ENCODE measurements at places on chromosomes 7 and 10. TPM values are rescaled to one million over a fixed set of nuclear protein-coding genes. Genes with fewer than 3 reads are reported as not detected.

The FFAR4 gene
- 44.2 TPM for total RNA-seq

The PPP3CB gene
- total RNA-seq = 34.2 TPM

The NMT2 gene
- 12.4 TPM for total RNA-seq

GRCh38 chr10:19250546-19250945 lies 201.9 kb downstream of the MALRD1 start:
- no peak for DNase-seq

GRCh38 chr7:148395352-148395811 lies 195.2 kb upstream of the C7orf33 start:
- DNase-seq = no peak

- DNase-seq = no peak
Measured at GRCh38 chr7:95905167-95905566, 132.8 kb downstream of the DYNC1I1 start.

- peak; percentile 18 for DNase-seq
Measured at GRCh38 chr7:75982306-75983064, 11.9 kb downstream of the TMEM120A start.

DNA sequence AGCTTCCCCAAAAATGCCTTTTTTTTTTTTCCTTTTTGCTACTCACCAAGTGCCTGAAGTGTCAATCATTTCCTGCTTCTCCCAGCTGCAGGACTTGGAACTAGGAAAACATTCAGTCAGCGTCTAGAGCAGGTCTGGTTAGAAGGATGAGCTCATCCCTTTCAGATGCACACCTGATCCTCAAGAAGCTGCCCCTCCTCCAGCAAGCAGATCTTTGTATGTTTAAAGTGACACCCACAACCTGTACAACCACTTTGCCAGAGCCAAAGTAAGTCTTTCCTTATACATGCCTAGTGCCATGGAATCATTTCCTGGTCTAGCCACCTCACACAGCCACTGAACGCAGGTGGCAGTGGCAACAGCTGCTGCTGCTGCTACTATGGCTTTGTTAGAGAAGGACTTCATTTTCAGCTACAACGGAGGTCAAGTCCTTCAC lies 10.4 kb upstream of the USP54 start:
- peak; percentile 88 for DNase-seq

DNA sequence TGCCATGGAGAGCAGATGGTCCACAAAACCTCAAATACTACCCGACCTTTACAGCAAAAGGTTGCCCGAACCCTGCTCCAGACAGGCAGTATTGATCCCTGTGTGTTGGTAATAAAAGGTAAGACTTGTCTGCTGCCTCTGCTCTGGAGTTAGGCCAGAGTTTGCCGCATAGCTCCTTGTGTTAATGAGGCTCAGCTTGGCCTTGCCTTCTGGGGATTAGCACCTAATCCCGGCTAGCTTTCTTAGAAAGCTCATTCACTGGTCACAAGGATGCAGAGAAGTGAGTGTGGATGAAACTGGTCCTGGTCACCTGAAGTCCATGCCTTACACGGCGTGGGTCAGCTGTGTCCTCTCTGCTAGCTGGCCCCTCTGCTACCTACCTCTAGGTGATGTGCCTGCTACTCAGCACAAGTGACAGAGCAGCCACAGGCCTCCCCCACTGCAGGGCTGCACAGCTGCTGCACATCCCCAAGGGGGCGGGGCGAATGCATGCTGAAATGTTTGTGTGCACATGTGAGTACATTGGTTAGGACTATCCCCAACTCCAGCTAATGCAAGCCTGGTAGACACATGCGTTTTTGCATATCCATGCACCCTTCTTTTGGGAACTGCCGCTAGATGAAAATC lies 31.7 kb upstream of the SYPL1 start:
- DNase-seq = no peak
